SJCRH30 (cell line): ENCODE measurements at places on chromosomes 5 and 9. TPM values are rescaled to one million over a fixed set of nuclear protein-coding genes. Genes with fewer than 3 reads are reported as not detected.
A peak's percentile ranks its signal among the peaks of the same experiment; 100 is the strongest.

DNA sequence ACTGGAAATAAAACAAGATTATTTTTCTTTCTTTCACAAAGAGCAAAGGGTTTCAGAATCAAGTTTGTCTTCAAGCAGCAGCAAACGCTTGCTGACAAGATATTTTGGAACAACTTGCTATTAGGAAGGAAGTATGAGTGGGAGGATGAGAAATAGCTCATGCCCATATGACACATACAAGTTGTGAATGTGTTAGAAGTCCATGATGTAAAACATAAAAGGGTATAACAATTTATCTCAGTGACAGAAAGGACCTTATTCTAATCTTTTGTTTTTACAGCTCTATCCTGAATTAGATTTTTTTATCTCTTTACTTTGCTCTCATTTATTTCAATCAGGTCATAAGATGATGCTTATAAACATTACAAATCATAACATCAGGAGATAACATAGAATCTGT, 516.6 kb upstream of the MEF2C start:
- no peak overlapping the region for H3K4me3 ChIP-seq
- DNase-seq, result no peak
- H3K4me1 ChIP-seq, result no peaks in the 10 kb centered on the region
- H3K27ac ChIP-seq, result no peak overlapping the region

GRCh38 chr5:53253421-53253871, 143.9 kb upstream of the MOCS2 start:
- no peak overlapping the region for H3K27ac ChIP-seq
- no peaks in the 10 kb centered on the region for H3K36me3 ChIP-seq
- peaks cover 35% of the 10 kb centered on the region for H3K4me1 ChIP-seq
- peak; percentile 91 for DNase-seq
- H3K27me3 ChIP-seq, result no peaks in the 10 kb centered on the region

GRCh38 chr5:139903795-139904565, 108.4 kb downstream of the PSD2 start:
- peaks cover 21% of the 10 kb centered on the region; the same call in 1 of the 2 replicates for H3K27me3 ChIP-seq
- no peak overlapping the region for H3K27ac ChIP-seq
- no peak for DNase-seq
- H3K36me3 ChIP-seq, result no peaks in the 10 kb centered on the region
- H3K4me3 ChIP-seq, result no peak overlapping the region

- no peak overlapping the region for H3K27ac ChIP-seq
- no peaks in the 10 kb centered on the region; the same call in 1 of the 2 replicates for H3K27me3 ChIP-seq
- no peak overlapping the region for H3K4me3 ChIP-seq
- peaks cover 9% of the 10 kb centered on the region for H3K4me1 ChIP-seq
- no peak for DNase-seq
- H3K36me3 ChIP-seq, result no peaks in the 10 kb centered on the region
Measured at GRCh38 chr9:134494273-134494815, 147.3 kb upstream of the COL5A1 start.

GRCh38 chr5:179504600-179505396, 45.6 kb upstream of the RUFY1 start:
- H3K27me3 ChIP-seq, result no peaks in the 10 kb centered on the region; the same call in 1 of the 2 replicates
- H3K4me3 ChIP-seq, result no peak overlapping the region
- no peaks in the 10 kb centered on the region for H3K36me3 ChIP-seq
- H3K27ac ChIP-seq, result no peak overlapping the region
- DNase-seq, result no peak
- no peaks in the 10 kb centered on the region for H3K4me1 ChIP-seq

GRCh38 chr9:7375013-7375511, 424.5 kb downstream of the DMAC1 start:
- peak; percentile 37 for DNase-seq
- H3K4me3 ChIP-seq, result no peak overlapping the region
- no peaks in the 10 kb centered on the region for H3K36me3 ChIP-seq
- no peaks in the 10 kb centered on the region for H3K4me1 ChIP-seq
- no peaks in the 10 kb centered on the region for H3K27me3 ChIP-seq

GRCh38 chr5:167557359-167557758, 734.1 kb upstream of the WWC1 start:
- no peaks in the 10 kb centered on the region for H3K36me3 ChIP-seq
- no peak overlapping the region for H3K27ac ChIP-seq
- no peak overlapping the region for H3K4me3 ChIP-seq
- 0 out of 2 replicates have a peak, but pooled peaks cover 5% of the 10 kb centered on the region for H3K27me3 ChIP-seq
- H3K4me1 ChIP-seq, result no peaks in the 10 kb centered on the region
- DNase-seq, result no peak

GRCh38 chr9:115672477-115673316, 480.9 kb upstream of the PAPPA start:
- H3K27ac ChIP-seq, result peak overlapping the region; percentile 95
- H3K36me3 ChIP-seq, result no peaks in the 10 kb centered on the region
- peak; percentile 83 for DNase-seq
- H3K4me3 ChIP-seq, result peak overlapping the region; percentile 27

- H3K36me3 ChIP-seq, result peaks cover 2% of the 10 kb centered on the region; the same call in 1 of the 2 replicates
- H3K4me3 ChIP-seq, result no peak overlapping the region
- H3K4me1 ChIP-seq, result no peaks in the 10 kb centered on the region
- no peaks in the 10 kb centered on the region for H3K27me3 ChIP-seq
- no peak overlapping the region for H3K27ac ChIP-seq
- no peak for DNase-seq
Measured at GRCh38 chr9:8437876-8438275, 638.3 kb upstream of the DMAC1 start.

GRCh38 chr5:33316773-33317172, 124.0 kb upstream of the TARS1 start:
- DNase-seq, result no peak
- H3K4me1 ChIP-seq, result no peaks in the 10 kb centered on the region
- H3K27me3 ChIP-seq, result no peaks in the 10 kb centered on the region

DNA sequence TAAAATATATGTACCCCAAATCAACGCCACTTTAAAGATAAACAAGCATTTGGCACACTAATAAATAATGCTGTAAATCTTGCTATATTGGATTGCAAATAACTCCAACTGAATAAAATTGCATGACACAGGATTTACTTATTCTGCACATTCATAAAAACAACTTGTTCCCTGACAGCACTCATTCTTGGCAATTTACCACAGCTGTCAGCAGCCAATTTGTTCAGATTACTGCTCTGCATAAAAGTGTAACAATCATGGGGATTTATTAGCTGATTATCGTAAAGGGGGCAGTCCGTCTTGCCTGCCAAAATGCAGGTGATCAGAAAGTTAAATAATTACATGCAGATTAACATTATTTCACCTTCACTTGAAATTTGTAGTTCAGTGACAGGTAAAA, 285.3 kb downstream of the SLF1 start:
- H3K4me3 ChIP-seq, result no peak overlapping the region
- H3K27ac ChIP-seq, result no peak overlapping the region
- peaks cover 33% of the 10 kb centered on the region for H3K4me1 ChIP-seq
- no peaks in the 10 kb centered on the region for H3K27me3 ChIP-seq

DNA sequence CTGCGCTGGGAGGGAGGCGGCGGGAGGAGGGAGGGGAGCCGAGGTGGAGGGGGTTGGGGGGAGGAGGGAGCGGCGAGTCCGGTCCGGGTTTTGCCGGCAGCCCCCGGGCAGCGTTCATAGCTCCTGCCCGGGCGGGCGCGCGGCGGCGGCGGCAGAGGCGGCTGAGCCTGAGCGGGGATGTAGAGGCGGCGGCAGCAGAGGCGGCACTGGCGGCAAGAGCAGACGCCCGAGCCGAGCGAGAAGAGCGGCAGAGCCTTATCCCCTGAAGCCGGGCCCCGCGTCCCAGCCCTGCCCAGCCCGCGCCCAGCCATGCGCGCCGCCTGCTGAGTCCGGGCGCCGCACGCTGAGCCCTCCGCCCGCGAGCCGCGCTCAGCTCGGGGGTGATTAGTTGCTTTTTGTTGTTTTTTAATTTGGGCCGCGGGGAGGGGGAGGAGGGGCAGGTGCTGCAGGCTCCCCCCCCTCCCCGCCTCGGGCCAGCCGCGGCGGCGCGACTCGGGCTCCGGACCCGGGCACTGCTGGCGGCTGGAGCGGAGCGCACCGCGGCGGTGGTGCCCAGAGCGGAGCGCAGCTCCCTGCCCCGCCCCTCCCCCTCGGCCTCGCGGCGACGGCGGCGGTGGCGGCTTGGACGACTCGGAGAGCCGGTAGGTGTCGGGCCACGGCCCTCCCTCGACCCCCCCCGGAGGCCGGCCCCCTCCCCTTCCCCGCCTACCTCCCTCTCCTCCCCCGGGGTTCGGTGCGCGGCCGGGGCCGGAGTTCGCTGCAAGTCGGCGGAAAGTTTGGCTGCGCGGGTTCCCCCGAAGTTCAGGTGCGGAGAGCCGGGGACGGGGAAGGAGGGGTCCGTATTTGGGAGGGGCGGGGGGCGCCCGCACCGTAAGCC, at the start of gene CXXC5:
Gene CXXC5, plus strand, starts transcription at position 145 of the 877 bp plus-strand sequence. CDS start 32,175 bp downstream, outside the sequence.
- no peaks in the 10 kb centered on the region for H3K36me3 ChIP-seq
- DNase-seq, result peak; percentile 91
- no peaks in the 10 kb centered on the region; the same call in 1 of the 2 replicates for H3K27me3 ChIP-seq
- peak within 1 kb of the TSS; percentile 92 for H3K4me3 ChIP-seq
- H3K27ac ChIP-seq, result peak within 1 kb of the TSS; percentile 79
- peaks cover 20% of the 10 kb centered on the region for H3K4me1 ChIP-seq

GRCh38 chr5:10485142-10485795, 43.6 kb downstream of the ROPN1L start:
- H3K27ac ChIP-seq, result peak overlapping the region; percentile 65
- no peaks in the 10 kb centered on the region for H3K36me3 ChIP-seq
- no peaks in the 10 kb centered on the region for H3K27me3 ChIP-seq
- peak overlapping the region; percentile 28 for H3K4me3 ChIP-seq
- peaks cover 6% of the 10 kb centered on the region; the same call in 1 of the 2 replicates for H3K4me1 ChIP-seq
- DNase-seq, result peak; percentile 90

Gene IL17B
- 1.5 and 3.3 TPM in 2 replicates for total RNA-seq

Gene DOCK8
- total RNA-seq, result 1.9 and 2.2 TPM in 2 replicates

Gene NOXA1
- total RNA-seq, result not detected in 2 replicates

Gene CER1
- total RNA-seq, result not detected in 2 replicates

Gene FAM169A
- 14.4 and 17.9 TPM in 2 replicates for total RNA-seq
